ENCODE measurements at places on chromosomes 1 and 21.

DNA sequence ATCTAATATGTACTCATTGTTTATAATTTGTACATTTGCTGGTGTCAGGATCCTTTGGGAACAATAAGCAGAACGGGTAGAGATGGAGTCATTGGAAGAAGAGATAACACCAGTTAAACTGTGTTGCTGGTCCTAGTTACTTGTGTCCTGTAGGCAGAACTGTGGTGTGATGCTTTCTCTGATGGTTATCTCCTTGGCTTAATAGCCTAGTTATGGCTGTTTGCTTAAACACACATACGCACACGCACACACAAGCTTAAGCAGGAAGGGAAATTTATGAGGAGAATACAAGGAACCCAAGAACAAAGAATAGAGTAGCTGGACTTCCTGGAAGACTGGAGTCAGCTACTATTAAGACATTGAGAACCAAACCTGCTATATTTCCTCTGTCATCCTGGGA, 5.7 kb upstream of the PKN2 start:
- no peak for DNase-seq

DNA sequence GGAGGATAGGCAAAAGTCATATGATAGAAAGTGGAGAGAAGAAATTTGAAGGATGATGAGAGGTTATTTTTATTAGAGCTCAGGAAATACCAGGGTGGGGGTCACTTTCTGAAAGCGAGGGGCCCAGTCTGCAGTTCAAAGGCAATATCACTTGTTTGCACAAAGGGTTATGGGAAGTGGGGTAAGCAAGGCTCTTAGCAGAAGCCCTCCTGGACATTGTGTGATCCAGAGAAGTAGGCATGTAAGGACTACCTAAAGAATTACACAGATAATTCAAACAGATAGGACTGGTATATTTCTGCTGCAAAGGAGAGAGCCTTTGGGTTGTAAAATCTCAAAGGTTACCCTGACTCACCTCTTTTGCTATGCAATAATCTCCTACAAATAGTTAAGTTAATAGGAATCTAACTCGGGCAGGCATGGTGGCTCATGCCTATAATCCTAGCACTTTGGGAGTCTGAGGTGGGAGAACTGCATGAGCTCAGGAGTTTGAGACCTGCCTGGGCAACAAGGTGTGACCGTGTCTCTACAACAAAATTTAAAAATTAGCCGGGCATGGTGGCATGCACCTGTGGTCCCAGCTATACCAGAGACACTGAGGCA, 25.2 kb upstream of the PRRC2C start:
- DNase-seq = no peak

DNA sequence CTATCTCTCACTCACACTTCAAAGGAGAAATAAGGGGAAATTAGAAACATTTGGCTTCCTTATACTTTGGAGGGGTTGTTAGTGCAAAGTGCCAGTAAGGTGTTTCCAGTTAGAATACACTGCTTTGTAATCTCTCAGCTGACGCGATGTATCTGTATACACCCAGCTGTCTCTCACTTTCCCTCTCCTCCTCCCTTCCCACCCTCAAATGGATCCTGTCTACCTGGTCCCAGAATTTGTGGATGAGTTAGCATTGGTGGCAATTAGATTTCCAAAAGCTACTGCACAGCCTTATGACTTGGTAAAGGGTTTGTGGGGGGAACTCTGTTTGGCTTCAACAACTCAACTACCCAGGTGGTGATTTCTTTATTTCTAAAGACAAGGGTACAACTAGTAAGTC, 10.5 kb downstream of the ATP1B1 start:
- no peak for DNase-seq

DNA sequence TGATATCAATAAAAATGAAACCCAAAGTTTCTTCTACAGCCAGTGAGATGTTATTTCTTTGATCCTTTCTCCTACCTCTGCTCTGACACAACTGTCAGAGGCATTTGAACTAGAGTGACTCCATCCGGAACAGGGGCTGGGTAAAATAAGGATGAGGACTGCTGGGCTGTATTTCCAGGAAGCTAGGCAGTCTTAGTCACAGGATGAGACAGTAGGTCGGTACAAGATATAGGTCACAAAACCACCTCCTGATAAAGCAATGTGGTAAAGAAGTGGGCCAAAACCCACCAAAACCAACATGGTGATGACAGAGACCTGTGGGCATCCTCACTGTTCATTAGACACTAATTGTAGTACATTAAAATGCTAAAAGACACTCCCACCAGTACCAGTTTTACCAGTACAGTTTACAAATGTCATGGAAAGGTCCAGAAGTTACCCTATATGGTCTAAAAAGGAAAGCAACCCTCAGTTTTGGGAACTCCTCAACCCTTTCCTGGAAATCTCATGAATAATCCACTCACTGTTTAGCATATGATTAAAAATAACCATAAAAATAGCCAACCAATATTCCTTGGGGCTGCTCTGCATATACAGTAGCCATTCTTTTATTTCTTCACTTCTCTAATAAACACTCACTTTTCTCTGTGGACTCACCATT, 96.7 kb downstream of the GABPA start:
- no peak for DNase-seq

DNA sequence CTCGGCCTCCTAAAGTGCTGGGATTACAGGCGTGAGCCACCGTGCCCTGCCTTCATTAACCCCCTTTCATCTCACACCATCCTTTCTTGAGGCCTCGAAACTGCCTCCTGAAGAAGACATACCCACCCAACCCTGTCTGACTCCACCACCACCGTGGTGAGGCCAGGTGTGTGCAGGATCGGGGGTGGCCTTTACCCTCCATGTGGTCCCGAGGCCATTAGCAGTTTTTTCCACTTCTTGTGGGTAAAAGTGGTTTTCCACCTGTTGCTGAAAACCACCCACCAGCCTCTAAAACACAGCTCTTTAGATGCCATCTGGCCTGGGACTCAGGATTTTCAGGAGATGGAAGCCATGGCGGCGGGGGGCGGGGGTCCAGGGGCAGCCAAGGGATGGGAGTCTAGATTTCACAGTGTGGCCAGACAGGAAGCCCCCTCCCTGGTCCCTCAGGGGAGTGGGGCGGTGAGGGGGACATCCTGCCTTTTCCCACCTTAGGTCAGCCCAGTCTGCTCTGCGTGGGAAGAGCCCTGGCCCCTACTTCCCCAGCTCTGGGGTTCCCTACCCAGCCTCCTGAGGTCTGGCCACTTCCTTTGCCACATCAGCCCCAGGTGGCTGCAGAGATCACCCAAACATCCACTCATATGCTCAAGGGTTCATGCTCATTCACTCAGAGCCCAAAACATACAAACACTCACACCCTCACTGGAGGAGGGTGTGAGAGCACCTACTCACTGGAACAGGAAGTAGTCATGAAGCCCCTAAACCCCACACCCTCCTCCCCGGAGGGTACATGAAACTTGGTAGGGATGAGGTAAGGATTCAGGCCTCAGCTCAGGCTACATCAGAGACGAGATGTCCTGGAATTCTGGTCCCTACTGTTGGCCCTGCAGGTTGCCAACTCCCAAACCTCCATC, 2.3 kb downstream of the FGR start:
- no peak for DNase-seq

DNA sequence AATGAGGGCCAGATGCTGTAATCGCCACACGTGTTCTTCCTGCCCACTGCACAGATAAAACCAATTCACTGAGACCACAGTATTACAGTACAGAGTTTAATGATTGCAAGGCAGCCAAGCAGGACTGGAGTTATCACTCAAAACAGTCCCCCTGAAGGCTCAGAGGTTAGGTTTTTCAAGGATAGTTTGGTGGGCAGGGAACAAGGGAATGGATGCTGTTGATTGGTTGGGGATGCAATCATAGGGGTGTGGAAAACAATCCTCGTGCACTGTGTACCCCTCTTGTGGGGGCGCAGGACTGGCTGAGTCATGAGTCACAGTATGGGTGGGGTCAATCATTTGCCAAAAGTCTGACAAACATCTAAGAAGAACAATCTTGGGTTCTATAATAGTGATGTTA, 12.4 kb upstream of the USP1 start:
- no peak for DNase-seq

- DNase-seq = no peak
These were observed 100.9 kb downstream of the ARHGEF10L start for GRCh38 chr1:17640393-17640792.

- DNase-seq = no peak
These were observed 27.6 kb downstream of the KLHL20 start for GRCh38 chr1:173742203-173742886.

GRCh38 chr1:33002006-33002405, 34.7 kb downstream of the AK2 start:
- no peak for DNase-seq

DNA sequence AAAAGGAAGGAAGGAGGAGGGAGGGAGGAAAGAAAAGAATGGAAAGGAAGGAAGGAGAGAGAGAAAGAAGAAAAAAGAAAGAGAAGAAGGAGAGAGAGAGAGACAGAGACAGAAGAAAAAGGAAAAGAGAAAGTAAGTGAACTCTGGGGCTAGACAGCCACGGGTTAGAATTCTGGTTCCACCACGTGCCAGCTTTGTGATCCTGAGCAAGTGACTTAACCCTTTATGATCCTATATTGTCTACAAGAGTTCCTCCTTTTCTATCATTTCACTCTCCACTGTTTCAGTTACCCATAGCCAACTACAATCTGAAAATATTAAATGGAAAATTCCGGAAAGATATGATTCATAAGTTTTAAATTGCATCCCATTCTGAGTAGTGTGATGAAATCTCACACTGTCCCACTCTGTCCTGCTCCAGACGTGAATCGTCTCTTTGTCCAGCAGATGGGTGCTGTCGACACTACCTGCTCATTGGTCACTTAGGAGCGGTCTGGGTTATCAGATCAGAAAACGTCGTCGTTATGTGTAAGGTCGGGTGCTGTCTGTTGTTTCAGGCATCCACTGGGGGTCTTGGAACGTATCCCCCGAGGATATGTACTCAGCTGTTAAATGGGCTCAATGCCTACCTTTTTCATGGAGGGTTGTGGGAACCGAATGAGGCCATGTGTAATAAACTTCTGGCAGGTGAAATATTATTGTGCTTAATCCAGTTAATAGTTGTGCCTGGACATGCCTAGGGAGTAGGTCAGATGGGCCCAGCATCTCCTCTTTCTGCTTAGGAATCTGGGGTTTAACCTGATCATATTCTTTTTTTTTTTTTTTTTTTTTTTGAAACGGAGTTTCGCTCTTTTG, 19.1 kb downstream of the TMEM51 start:
- DNase-seq = no peak

DNA sequence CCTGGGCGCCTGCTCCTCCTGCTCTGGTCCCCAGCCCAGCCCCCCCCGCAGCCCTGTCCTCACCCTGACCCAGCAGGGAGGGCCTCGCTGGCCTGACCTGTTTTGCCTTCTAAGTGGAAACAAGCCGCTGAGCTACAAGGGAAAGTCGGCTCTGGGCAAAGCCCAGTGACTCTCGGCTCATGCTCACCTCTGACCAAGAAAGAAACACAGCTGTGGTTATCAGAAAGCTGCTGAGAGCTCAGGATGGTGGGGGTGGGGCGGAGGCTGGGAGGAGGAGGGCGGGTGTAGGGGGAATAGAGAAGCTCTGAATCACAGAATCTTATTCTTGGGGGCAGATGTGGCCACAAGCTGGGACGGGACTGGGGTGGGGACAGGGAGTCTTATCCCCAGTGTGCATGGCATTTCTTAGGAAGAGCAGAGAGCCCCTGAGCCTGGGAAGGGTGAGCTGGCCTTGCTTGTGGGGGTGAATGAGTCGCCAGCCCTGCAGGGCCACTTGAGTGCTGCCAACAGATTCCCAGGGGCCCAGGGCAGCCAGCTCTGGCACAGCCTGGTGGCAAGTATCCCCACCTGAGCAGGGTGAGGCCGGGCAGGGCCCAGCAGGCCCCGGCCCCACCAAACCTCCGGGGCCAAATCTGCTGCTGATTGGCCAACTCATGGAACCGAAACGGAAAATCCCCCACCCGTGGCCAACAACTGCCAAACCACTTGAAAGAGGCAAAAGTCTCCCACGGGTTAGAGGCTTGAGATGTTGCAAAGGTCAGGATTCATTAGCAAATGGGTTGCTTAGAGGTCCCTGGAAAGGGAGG, 120.6 kb downstream of the SPSB1 start:
- peak; percentile 82 for DNase-seq

GRCh38 chr1:213244664-213245091, 193.6 kb downstream of the RPS6KC1 start:
- peak; percentile 20 for DNase-seq

GRCh38 chr1:33007190-33008050, 29.3 kb downstream of the AK2 start:
- DNase-seq = peak; percentile 48

DNA sequence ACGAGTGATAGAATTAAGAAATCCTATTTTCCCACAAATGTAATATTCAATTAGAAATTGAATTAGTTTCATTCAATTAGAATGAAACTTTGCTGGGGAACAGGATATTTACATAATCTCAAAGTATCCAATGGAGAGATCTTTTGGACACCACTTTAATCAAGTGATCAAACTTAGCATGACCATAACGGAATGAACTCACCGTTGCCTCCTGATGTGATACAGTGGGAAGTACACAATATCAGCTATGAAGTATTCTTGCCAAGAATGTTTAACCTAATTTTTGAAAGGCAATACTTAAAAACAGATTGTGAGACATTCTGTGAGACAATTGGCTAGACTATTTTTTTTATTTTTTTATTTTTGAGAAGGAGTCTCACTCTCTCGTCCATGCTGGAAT, 16.6 kb downstream of the CDKN2C start:
- DNase-seq = no peak

- no peak for DNase-seq
These were observed 13.6 kb downstream of the POGK start for GRCh38 chr1:166852918-166853317.

- peak; percentile 4 for DNase-seq
These were observed 3.4 kb downstream of the ABCG1 start for GRCh38 chr21:42222386-42222785.

DNA sequence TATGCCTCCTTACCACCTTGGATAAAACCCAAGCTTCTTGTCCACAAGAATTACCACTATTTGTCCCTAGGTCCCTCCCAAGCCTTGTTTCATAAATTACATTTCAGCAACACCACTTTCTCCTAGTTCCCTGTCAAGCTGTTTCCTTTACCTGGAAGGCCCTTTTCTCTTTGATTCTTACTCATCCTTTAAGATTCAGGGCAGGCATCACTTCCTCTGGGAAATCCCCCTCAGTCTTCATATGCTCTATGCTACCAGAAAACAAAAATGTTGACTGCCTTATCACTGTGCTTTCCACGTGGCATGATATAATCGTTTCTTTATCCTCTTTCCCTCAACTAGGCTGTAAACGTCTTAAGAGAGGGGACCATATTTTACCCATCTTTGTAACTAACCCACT, 102.7 kb downstream of the LYST start:
- DNase-seq = no peak

GRCh38 chr21:44548922-44549321, 2.4 kb downstream of the KRTAP10-2 start:
- DNase-seq = no peak
